IPS-NIHi11 (cell line): ENCODE measurements at places on chromosomes 16 and 17.

- peak; percentile 71 for DNase-seq
Observed at GRCh38 chr17:65183736-65184135, 46.6 kb downstream of the RGS9 start.

DNA sequence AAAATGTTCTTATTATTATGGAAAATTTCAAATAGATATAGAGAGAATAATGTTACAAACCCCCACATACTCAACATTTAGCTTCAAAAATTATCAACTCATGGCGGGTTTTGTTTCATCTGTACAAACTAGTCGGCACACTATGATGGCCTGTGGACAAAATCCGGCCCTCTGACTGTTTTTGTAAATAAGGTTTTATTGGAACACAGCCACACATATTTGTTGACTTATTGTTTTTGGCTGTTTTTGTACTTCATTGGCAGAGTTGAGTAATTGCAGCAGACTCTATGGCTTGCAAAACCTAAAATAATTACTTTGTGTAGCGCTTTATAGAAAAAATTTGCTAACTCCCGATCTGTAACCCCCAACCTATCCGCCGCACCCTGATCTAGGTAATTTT is 41.4 kb upstream of the CLEC18A start:
- DNase-seq, result no peak

- peak; percentile 33 for DNase-seq
Observed at GRCh38 chr17:57166803-57167202, 81.8 kb downstream of the AKAP1 start.

GRCh38 chr16:88781140-88782077 is 3.6 kb downstream of the PIEZO1 start:
- no peak for DNase-seq

GRCh38 chr16:83899272-83899897 is 470 bp downstream of the MLYCD start:
- peak; percentile 72 for DNase-seq

DNA sequence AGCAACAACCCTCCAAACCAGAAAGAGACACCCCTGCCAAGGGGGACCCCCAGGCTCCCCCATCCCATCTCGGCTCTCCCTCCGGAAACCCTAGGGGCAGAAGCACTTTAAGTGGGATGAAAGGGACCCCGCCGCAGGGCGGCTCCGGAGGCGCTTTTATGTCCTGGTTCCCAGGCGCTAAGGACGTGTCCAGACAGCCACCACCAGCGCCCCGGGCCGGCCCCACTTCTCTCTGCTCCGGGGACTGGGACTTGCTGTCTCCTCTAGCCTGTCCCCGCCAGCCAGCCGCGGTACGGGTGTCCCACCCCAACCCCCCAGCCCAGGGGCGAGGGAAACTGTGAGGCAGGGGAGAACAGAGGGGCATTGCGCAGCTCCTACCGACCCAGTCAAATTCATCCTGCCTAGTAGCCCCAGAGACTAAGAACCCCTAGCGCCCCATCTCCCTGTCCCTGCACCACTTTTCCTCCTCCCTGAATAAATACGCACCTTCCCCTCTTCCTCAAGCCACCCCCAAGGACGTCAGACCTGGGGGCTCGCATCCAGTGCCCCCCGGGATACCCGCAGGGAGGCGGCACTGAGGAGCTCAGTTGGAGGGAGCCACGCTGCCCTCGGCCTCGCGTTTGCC is 4.1 kb downstream of the SP6 start:
- no peak for DNase-seq

- DNase-seq, result no peak
Observed at GRCh38 chr17:1050246-1050995, 53.5 kb downstream of the TIMM22 start.

- DNase-seq, result peak; percentile 50
Observed at GRCh38 chr17:70636517-70637133, 467.3 kb downstream of the KCNJ2 start.

GRCh38 chr17:27630607-27631410 is at the start of gene LGALS9:
Gene LGALS9, plus strand, starts transcription at chr17:27631188. Its CDS starts 78 bp downstream, at chr17:27631266.
- no peak for DNase-seq

GRCh38 chr16:50615891-50616290 is 65.2 kb downstream of the SNX20 start:
- DNase-seq, result no peak

DNA sequence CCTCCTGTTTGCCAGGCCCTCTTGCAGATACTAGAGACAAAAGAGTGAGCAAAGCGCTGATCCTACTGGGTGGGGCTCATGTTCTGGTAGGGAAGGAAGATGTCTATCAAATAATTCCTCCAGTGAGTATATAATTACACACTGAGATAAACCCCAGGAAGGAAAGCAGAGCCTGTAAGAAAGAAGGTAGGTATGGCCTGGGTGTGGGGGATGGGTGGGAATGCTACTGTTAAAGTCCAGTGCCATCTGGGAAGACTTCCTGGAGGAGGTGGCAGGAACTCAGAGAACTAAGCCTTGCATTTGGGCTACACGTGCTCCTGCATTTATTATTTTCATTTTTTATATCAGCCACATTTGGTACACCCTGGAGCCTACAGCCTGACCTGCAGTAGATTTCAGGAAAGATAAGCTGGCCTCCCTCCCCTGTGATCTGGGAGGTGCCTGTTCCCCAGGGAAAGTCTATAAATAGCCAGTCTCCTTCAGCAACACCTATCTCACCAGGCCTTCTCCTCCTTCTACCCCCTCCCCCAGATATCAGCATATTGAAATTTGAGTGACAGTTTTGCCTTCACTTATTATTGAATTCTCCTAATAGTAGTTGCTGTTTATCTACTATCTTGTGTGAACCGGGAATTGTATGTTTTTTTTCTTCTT is 11.5 kb downstream of the ATP2C2 start:
- no peak for DNase-seq
